ENCODE measurements at places on chromosomes 16 and 17.
A peak's percentile ranks its signal among the peaks of the same experiment; 100 is the strongest.

- DNase-seq, result no peak
Measured at GRCh38 chr16:48271728-48272127, 24.4 kb upstream of the ABCC11 start.

DNA sequence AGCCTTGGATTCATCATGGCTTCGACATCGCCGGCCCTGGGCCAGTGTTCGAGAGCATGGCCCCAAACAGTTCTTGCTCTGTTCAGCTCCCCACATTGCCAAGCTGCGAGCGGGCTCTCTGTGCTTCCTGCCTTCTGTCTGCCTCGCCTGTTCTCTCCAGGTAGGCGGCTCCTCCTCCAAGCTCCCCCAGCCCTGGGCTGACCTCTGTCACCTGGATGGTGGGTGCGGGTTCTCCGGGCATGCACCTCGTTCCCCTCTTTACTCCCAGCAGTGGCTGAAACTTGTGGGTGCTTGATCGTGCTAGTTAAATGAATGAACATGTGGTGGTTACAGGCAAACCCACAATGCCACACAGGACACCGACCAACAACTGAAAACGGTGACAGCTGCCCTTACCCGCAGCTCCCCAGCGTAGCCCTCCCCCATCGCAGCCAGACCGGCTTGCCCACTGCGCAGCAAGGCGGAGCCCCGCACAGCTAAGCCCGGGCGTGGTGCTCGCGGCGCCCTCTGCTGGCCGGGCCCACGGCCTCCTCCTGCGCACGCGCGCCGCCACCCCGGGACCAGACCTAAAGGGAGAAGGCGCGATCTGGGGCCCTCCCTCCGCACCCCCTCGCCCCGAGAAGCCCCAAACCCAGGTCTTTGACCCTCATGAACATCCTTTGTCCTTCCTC is 23.0 kb upstream of the EIF1 start:
- peak; percentile 94 for DNase-seq

DNA sequence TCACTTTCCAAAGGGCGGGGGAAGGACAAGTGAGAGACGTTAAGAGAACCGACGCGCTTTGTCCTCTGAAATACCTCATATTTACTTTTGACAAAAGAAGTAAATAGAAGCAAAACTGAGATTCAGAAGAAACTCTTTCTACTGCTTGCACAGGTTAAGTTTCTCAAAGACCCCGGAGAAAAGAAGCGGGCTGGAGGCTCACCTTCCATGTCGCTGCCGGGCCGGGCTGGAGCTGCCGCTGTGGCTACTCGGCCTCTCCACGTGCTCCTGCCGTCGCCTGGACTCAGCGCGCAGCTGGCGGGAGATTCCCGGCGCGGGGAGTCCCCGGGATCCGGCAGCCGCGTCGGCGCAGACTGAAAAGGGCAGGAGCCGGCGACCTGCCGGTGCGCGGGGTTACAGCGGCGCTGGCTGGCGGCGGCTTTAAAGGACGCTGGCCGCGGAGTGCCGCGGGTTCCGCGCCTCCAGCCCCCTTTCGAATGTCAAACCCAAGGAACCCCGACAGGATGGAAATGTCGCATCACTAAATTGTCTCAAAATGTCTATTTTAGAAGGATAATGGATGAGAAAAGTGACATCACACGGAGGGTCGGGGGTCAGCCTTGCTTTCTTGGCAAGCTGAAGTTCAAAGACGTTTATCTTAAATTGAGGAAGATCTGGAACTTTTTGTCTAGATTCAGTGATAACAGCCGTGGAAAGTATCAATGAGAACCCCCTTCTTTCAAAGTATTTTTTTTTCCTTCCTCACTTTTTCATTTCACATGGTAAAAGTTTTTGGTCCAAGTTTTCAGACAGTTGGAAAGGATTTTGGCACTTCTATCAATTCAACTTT is at the start of gene IKZF3:
TSS of gene IKZF3 (minus strand) at position 395 of the 829 bp plus-strand sequence. CDS start at position 209, 186 bp downstream.
- DNase-seq, result peak; percentile 92

DNA sequence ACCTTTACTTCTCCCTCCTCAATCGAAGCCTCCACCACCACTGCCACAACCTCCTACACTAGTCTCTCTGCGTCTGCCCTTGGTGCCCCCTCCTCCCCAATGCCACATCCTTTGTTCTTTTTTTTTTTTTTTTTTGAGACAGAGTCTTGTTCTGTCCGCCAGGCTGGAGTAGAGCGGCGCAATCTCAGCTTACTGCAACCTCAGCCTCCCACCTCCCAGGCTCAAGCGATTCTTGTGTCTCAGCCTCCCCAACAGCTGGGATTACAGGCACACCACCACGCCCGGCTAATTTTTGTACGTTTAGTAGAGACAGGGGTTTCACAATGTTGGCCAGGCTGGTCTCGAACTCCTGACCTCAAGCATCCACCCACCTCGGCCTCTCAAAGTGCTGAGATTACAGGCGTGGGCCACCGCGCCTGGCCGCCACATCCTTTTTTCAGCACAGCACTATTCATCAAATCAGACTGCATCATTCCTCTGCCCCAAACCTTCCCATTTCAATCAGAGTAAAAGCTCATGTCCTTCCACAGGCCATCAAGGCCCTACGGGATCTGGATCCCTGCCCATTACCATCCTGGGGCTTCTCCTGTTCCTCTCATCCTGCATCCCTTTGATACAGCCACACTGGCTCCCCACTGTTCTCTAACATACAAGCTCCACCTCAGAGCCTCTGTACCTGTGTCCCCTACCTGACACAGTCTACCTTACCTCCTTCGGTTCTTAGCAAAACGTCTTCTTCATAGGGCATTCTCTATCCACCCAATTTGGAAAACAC is 2.0 kb downstream of the KLHL11 start:
- DNase-seq, result no peak

- no peak for DNase-seq
Measured at GRCh38 chr16:51713502-51713901, 562.4 kb upstream of the SALL1 start.

DNA sequence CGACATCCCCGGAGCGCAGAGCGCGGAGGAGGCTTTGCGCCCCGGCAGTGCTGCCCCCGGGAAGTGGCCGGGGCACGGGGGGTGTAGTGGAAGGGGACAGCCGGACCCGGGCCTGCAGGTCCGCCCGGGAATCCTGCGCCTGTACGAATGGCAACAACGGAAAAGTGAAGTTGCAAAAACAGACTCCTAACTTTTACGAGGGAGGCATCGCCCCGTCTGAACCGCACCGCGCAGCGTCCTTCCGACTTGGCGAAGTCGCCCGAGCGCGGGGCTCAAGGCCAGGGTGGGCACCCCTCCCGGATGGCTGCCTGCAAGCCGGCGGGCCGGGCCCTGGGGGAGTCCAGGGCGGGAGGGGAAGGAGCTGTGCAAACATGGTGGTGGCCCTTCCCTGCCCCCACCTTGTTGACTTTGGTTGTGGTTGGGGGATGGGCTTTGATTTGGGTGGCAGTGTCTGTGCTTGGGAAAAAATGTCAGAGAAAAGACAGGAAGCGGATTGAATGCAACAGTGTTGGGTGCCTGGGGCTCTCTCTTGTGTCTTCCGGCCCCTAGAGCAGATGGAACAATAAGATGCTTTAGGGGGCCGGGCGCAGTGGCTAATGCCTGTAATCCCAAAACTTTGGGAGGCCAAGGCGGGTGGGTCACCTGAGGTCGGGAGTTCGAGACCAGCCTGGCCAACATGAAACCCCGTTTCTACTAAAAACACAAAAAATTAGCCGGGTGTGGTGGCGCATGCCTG is 675 bp downstream of the RNF213 start:
- peak; percentile 62 for DNase-seq

GRCh38 chr16:52997922-52998321 is 54.8 kb downstream of the CHD9NB start:
- no peak for DNase-seq

DNA sequence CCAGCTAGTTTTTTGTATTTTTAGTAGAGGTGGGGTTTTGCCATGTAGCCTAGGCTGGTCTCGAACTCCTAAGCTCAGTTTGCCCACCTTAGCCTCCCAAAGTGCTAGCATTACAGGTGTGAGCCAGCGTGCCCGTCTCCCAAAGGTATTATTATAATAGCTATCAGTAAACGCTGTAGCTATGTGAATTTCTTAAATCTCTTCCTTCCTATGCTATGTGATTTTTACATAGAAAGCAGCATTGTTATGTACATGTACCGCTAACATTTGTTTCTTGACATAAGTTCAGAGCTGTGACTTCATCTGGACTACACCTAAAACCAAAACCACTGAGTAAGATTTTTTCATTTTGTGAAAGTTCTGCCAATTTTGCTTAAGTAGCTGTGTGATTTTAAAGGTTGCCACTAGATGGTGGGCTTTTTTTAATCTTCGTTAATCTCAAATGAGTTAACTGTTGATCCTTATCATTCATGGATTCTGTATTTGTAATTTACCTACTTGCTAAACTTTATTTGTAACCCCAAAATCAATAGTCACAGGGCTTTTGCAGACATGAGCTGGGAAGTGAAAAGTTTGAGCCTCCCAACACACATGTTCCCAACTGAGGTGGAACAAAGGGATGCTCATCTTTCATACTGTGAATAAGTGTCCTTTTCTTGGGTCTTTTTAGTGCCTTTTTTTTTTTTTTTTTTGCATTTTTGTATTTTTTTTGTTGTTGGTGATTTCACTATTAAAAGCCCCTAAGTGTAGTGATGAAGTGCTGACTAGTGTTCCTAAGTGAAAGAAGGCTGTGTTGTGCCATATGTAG is 21.9 kb downstream of the PRKAR1A start:
- DNase-seq, result no peak

DNA sequence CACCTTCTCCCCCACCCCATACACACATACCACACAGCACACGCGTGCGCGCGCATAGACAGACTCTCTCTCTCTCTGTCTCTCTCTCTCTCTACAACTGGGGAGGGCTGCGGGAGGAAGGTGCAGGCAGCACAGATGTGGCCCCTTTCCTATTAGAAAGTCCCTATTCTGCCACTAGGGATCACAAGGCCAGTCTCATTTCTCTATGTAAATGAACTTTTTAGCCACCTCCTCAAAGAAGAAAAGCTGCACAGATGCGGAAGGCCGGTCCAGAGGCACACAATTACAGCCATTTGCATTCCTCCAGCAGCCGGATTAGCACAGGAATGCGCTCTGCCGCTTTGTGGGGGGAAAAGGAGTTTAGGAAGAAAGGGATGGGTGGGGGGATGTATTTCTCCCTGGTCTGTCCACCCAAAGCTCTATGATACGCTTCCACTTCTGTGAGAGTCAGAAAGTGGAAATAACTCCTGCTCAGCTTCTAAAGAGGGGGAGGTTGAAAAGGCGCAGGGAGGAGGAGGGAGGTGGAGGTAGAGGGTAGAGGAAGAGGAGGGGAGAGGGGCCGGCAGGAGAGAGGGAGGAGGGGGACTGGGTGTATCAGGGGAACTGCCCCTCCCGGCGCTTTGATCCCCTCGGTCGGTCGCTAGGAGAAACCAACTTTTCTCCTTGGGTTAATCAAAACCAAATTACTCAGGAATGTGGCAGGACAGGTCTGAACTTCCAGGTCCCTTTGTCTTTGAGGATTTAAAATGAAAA is 11.7 kb downstream of the ZFHX3 start:
- peak; percentile 59 for DNase-seq

GRCh38 chr17:15654886-15655561 is 29.1 kb downstream of the TRIM16 start:
- DNase-seq, result no peak

GRCh38 chr16:66950437-66950836 is 10.6 kb upstream of the CES3 start:
- no peak for DNase-seq

GRCh38 chr16:29940656-29941055 is 14.6 kb upstream of the KCTD13 start:
- DNase-seq, result no peak

DNA sequence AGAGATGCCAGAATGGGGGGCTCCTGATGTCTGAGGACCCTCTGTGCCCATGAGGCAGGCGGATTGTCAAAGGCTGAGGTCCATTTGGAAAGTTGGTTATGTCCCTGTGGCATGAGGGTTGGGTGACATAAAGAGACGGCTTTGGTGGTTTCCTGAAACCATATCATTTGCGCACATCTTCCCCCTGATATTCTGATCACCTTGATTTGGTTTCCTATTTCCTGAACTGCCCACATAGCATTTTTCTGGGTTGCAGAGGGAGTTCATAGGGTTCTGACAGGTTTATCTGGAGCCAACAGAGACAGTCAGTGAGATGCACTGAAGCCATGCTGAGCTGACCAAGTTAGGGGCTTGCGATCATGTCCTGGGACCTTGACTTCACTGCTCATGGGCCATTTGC is 15.7 kb upstream of the RNF222 start:
- DNase-seq, result no peak

GRCh38 chr17:28750178-28751047 is 6.6 kb downstream of the TRAF4 start:
- peak; percentile 75 for DNase-seq

DNA sequence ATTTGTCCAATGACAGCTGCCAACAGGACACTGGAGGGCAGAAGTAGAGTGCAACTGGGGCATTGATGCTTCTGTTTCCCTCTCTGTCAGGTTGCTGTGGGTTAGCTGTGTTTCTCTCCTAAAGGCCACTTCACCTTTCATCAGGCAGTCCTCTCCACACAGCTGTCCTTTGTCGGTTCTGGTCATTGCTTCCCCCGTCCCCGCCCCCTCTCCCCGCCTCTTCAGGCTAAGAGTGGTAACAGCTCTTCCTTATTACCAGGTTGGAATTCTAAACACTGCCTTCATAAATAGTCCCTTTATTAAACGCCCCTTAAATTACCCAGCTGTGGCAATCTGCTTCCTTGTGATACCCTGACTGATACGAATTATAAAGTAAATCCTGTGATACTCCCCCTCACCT is 31.8 kb upstream of the NSRP1 start:
- no peak for DNase-seq

- no peak for DNase-seq
Measured at GRCh38 chr16:11084484-11084875, 140.1 kb downstream of the CLEC16A start.

DNA sequence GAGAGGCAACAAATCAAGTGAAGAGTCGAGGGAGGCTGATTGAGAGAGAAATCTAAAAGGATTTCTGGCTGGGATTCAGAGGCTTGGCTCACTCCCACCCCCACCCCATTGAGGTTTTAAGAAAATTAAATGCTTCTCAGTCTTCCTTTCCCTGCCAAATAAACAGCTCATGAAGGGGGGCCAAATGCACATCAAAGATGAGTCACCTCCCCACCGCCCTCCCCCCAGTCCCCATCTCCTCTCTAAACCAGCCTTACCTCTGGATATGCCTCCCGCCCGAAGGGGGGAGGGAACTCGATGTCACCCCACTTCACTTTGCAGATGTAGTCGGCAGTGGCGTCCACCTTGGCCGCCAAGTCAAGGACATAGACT is 11.6 kb downstream of the ACLY start:
- no peak for DNase-seq

DNA sequence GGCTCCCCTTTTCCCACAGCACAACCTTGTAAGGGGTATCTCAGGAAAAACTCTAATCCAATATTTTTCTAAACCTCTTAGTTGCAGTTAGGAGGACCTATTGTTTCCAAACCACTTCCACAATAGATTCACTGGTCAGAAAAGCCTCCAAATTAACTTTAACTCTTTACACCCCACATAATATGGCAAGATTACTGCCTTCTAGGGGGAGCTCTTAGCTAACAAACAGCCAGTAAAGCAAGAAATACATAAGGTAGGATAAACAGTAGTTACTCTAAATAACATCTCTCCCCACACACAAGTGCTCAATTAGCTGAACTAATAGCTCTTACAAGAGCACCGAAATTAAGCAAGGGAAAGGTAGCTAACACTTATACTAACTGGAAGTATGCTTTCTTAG is 192.1 kb upstream of the KIF2B start:
- DNase-seq, result no peak

GRCh38 chr16:84742641-84743092 is 42.9 kb downstream of the USP10 start:
- DNase-seq, result no peak

All from GM06990 (cell line).